ENCODE measurements at places on chromosomes 1 and 21.

- no peak for DNase-seq
These were observed 233.7 kb upstream of the NFIA start for GRCh38 chr1:60848583-60849188.

GRCh38 chr1:9452516-9453140 is 86.6 kb upstream of the SLC25A33 start:
- DNase-seq: no peak

GRCh38 chr1:77636864-77637263 is 45.6 kb downstream of the ZZZ3 start:
- no peak for DNase-seq

- DNase-seq: no peak
These were observed 72.2 kb upstream of the SLC25A33 start for GRCh38 chr1:9466780-9467758.

DNA sequence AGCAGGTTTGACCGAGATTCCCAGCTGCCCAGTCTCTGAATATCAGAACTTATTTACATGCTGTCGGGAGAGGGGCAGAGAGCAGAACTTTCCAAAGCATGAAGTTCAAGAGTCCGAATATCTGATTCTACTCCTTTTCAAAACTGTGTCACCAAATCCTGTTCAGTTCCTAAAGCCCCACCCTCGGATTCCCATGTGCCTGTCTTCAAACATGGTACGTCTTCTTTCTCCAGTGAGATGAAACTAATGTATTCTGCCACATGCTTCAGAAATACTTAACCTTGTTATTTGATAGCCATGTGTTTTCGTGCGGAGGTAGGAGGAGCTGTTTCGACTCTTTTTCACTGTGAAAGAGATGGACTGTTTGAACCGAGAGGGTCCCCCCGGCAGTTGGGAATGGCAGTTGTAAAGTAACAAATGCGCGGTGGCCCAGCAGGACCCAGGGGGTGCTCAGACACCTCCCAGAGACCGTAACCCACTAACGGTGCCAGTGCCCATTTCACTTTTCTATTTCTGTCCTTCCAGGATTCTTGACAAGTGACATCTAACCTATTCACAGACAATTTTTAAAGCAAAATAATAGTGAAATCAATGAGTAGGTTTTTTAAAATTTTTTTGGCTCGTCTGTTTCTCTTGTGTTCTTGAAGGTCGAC is 67.2 kb downstream of the ZBTB18 start:
- DNase-seq: no peak

GRCh38 chr1:18232052-18232451 is 124.5 kb downstream of the IGSF21 start:
- no peak for DNase-seq

- no peak for DNase-seq
These were observed 4.4 kb downstream of the SSBP3 start for GRCh38 chr1:54401799-54402198.

- DNase-seq: no peak
These were observed 306.9 kb downstream of the LRRC40 start for GRCh38 chr1:69898403-69898947.

- no peak for DNase-seq
These were observed 37.3 kb upstream of the MORC3 start for GRCh38 chr21:36282568-36283230.

DNA sequence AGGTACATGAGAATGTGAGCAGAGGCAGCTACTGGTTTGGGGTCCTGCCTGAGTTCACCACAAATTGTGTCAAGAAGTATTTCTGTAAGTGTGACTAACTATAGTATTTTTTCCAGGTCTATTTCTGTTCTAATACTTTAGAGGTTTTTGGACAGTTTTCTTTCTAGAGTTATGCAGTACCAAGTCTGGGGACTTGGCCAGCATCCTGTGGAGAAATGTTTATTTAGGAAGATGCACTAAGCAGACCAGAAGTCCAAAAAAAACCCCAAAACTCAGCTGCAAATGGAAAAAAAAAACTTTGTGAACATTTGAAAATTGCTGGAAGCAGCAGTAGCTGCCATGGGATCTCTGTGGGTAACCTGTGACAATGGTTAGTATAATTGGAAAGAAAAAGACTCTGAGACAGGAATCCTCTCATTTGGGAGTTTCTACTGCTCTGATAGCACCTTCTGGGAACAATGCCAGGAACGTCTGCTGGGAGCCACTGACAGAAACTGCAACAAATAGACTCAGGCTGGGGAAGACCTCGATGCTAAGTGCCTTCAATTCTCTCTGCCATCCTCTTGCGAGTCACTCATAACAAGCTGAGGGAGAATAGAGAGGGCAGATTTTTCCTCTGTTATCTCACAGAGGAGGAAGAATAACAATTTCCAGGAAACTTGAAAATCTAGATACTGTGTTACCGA is 37.6 kb downstream of the OR10R2 start:
- no peak for DNase-seq

- DNase-seq: no peak
These were observed 505 bp upstream of the GNPAT start for GRCh38 chr1:231240531-231240882.

- peak; percentile 65 for DNase-seq
These were observed 6.6 kb downstream of the GOLT1A start for GRCh38 chr1:204207136-204207616.

DNA sequence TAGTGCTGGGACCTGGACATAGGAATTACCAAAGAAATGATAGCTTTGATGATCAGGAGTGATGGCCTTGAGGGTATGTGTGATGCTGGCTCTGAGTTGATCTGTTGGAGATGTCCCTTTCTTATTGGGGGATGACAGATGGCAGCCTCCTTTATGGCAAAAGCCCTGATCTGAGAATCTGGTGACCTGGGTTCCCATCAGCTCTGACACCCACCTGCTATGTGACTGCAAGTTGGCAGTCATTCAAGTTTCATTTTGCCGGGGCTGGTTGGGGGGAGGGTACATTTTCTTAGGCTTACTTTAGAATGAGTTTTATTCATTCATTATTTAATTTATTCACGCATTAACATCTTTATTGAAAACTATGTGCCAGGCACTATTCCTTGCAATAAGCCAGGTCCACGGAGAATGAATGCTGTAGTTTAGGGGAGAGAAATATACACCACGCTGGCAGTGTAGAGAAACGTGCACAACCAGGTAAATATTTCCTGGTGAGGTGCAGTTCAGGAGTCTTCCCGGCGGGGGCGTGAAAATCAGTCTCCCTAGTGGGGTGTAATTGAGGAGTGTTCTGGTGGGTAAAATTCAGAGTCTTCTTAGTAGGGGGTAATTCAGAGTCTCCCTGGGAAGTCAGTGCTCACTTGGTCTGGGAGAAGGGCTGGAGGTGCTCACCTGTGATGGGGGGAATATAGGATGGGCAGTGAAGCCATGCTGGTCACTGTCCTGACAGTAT is 401.3 kb downstream of the CAMTA1 start:
- DNase-seq: no peak

DNA sequence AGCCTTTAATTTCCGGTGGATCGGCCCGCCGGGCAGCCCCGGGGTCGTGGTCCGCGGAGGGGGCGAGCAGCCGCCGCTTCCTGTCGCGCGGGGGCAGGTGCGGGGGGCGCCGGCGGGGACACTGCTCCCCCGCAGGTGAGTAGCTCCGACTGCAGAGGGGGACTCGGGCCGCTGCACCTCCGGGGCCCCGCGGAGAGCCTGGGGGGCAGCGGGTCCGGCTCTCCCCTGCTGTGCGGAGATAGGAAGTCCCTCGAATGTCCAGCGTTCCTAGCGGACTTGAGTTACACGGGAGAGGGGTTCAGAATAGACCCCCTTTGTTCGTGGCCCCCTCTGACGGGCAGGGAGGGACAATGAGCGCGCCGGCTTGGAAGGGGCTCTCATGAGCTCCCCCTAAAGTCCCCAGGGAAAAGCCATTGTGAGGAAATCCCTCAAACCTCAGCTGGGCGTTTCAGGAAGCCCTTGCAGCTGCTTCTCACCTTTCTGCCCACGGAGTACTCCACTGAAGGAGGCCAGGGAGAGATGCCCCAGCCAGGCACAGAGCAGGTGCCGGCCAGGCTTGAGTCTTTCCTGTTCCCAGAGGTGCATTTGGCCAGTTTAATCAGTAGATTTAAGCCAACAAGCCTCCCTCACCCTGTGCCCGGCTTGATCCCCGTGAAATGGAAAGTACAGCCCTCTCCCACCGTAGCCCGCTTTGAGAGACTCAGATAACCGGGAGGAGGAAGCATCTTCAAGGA is 925 bp downstream of the PDE9A start:
- DNase-seq: no peak

DNA sequence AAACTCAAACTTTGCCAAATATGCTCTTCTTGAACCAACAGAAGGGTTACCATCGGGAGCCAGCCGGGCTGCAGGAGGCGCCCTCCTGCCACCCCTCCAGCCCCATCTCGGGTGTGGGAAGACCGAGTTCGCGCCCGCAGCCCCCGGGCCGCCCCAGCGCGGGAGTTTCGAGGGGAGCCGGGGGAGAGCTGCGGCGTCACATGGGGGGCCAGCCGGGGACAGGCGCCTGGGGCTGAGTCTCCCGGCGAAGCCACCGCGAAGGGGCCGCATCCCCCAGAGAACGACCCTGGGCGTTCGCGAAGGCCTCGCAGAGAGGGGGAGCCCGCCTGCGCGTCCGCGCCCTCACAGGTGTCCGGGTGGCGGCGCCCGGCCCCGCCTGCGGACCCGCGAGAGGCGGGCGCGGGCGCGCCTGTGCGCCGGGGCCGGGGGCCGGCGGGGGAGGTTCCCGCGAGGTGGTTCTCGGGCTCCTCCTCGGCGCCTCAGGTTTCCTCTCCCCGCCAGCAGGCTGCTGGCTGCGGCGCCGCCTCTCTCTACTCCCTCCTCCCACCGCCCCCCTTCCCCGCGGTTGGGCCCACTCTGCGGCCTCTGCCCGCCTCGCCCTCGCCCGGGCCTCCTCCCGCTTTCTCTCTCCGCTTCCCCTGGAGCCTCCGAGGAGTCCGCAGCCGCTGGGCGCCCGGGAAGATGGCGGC is at the start of gene RAVER2:
TSS of gene RAVER2 (plus strand) at position 584 of the 689 bp plus-strand sequence. CDS start at position 682, 98 bp downstream.
- DNase-seq: peak; percentile 35

DNA sequence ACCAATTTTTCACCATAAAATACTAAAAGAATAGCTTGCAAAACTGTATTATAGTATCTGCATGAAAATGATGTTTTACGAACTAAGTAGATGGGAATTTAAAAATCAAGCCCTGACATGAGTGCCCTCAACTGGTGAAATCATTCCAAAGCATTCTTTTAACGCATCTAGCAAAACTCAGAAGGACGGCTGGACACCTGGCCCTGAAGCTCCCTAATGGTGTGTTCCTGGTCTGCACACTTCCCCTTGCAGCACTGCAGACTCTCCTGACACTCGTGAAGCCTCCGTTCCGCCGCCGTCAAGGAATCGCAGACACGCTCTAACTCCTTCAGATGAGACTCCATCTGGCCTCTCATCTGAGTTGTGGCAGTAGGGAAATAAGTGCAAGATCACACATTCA is 39.9 kb downstream of the ODF2L start:
- no peak for DNase-seq

- peak; percentile 5 for DNase-seq
These were observed 77.3 kb upstream of the BCAR3 start for GRCh38 chr1:93758842-93759515.

- no peak for DNase-seq
These were observed 25.6 kb downstream of the MATN1 start for GRCh38 chr1:30697571-30698376.
